Stimulated activated CD4-positive, alpha-beta T cell treated with anti-CD3 and anti-CD28 coated beads, Interleukin-2, amount 100 ng/mL, for 4 hours (primary cell): ENCODE measurements at places on chromosomes 3 and 15.

GRCh38 chr15:95603802-95604201 is 726.7 kb upstream of the NR2F2 start:
- DNase-seq, result no peak

DNA sequence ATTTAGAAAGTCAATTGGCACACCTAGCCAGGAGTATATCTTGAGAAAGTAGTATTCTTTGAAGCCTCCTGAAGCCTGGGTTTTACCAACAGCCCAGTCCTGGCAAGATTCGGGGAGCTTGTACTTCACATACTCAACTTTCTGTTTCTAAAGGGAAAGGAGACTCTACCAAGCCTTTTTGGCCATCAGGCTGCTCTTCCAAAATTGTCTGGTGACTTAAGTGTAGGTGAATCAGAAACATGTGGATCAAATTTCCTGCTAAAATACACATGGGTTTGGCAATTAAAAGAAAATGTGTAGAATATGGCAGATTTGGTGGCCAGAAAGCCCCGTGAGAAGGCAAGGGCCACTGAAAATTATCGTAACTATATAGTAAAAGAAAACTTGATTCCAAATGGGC is 15.9 kb upstream of the GREM1 start:
- DNase-seq, result no peak

DNA sequence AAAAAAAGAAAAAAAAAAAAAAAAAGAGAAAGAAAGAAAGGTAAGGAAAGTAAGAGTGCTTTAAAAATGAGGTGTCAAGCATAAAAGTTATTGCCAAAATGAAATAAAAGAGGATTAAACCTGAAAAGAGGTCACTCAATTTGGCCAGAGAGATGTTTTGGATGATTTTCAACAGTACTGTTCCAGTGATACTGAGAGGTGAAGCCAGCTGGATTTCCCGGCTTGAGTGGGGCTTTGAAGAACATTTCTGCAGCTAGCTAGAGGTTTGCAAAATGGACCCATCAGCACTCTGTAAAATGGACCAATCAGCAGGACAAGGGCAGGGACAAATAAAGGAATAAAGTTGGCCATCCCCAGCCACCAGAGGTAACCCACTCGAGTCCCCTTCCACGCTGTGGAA is 128.5 kb downstream of the LSAMP start:
- no peak for DNase-seq

- DNase-seq, result no peak
These were observed 34.0 kb downstream of the MINDY2 start for GRCh38 chr15:58805095-58805494.

GRCh38 chr15:69758810-69759790 is 306.5 kb downstream of the RPLP1 start:
- DNase-seq, result peak; percentile 84

DNA sequence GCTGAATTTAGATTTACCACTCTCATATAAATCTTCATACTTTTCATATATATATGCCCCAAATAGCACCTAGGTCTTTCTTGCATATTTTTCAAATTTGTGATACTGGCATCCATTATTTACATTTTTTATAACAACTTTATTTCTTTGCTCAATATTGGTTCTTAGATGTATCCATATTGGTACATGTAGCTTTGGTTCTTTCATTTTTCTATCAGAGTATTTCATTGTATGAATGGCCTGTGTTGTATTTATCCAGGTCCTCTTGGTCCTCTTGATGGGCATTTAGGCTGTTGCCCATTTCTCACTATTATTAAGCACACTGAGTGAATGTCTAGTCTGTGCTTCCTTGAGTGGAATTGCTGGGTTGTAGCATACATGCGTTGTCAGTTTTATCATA is 8.4 kb downstream of the SLC6A11 start:
- DNase-seq, result no peak

DNA sequence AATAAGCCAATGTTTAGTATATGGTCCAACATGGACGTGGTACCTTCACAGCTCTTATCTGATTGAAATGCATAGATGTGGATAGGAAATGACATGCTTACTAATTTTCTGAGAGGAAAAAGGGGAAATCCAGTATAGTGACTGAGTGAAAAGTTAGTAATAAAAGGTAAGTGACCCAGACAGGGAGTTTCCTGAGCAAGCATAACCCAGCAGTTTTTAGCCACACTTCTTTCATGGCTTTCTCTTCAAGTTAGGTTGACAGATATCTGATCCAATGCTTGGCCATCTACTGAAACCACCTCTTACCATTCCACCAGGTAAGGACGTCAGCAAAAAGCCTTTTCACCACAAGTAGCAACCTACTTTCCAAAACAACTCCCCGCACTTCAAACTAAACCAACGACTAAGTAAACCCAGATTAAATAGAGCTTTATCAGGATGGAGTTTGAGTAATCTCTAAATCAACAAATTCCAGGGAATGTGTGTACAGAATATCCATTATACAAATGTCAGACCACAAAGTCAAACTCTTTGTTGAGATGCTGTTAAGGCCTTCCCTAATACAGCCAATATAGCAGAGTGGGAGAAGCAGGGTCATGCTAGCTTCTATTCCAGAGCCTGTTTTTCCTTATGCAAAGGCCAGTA is 329.7 kb downstream of the RORA start:
- DNase-seq, result no peak

DNA sequence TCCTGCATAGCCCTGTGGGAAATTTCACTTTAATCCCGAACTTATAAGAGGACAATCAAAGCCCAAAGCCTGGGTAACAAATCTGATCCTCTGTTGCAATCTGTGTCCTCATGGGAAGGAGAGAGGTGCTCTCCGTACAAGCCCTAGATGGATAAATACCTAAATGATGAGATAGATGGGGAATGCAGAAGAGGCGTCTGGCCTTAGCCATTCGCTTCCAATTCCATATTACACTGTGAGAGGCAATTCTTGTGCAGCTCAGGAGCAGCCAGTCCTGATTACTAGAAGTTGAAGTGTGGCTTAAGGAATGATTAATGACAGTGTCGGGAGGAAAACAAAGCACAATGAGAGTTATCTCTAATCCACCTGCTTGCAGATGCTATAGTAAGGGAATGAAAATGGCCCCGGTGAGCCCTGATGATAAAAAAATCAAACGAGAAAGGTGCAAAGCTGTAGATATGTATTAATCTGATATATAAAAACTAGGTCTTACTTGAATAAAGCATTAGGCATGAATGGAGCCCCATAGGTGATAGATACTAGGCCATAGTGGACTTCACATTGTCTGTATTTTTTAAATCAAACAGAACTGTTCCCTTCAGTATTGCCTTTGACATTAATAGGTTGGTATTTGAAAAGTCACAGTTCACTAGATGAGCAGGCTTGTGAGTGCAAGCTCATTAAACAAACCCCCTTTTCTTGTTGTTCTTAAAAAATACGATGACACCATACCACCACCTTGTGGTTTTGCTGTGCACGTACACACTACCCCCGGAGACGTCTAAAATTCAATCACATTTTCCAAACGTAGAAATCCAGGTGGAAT is 54.2 kb upstream of the TMCO5A start:
- no peak for DNase-seq
